Left ventricle myocardium superior (tissue), 1 donor: ENCODE measurements at places on chromosomes 4 and X. TPM values are rescaled to one million over a fixed set of nuclear protein-coding genes. Genes with fewer than 3 reads are reported as not detected.
A peak's percentile ranks its signal among the peaks of the same experiment; 100 is the strongest.

DNA sequence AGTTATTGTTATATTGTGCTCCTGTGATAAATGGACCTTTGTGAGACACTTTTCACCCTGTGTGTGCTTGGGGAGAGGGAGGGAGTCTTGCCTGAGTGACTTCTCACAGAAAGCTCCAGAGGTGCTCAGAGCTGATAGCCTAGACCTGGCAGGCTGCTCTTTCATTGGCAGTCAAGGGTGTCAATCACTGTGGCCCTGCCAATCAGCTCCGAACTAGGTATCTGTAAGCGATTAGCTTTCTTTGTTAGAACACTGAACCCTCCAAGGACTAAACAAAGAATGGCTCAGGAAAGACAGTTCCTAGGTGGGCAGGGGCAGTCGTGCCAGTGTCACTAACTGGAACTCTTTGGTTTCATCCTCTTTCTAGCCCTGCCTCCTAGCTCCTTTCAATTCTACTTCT is 2.7 kb upstream of the NALF2 start:
- DNase-seq: peak; percentile 52

DNA sequence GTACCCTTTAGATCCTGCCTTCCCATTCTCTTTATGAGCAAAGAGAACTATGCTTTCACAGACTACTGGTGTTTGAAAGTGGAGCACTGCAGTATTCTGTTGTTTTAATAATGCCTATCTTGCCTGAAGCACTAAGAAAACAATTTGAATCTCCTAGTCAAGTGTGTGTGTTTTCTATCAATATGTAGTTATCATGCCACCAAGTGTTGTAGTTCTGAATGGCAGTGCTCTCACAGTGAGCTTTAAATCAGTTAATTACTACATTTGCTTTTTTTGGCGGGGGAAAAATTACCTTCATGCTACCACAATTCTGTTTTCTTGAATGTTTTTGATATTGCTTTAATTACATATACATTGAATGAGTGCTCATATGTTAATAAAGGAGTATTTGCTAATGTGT is 143.6 kb upstream of the FAM47A start:
- no peak for DNase-seq

- no peak for DNase-seq
Observed at GRCh38 chr4:150067859-150068258, 10.4 kb upstream of the DCLK2 start.

The CXCR3 gene
- 0.20 TPM for total RNA-seq

The PAPSS1 gene
- 9.6 TPM for total RNA-seq

- no peak for DNase-seq
Observed at GRCh38 chr4:83272900-83273299, 11.7 kb downstream of the COQ2 start.

GRCh38 chr4:102388611-102389010 is 43.3 kb upstream of the SLC39A8 start:
- DNase-seq: no peak

DNA sequence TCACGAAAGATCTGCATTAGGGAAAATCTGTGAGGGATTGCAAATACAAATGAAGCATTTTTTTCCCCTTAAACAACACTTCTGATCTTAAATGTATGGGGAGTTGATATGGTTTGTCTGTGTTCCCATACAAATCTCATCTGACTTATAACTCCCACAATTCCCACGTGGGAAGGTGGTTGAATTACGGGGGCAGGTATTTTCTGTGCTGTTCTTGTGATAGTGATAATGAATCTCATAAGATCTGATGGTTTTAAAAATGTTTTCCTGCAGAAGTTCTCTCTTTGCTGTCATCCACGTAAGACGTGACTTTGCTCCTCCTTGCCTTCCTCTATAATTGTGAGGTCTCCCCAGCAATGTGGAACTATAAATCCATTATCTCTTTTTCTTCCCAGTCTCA is 107.4 kb upstream of the KCNIP4 start:
- DNase-seq: no peak

DNA sequence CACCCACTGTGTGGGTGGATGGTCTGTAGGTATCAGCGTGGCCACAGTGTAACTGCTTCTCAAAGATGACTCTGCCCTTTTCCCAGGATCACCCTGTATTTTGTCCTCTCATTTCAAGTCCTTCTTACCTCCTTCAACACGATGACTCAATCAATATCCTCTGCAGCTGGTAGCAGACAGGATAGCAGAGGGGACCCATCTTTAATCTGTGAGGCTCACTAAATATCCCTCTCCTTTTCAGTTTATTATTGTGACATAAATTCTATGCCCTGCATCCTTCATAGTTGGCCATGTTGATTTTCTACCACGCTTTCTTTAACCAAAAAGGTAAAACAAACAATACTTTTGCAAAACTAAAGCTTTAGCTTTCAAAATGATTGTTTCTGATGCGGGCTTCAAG is 9.6 kb upstream of the MEPE start:
- no peak for DNase-seq

DNA sequence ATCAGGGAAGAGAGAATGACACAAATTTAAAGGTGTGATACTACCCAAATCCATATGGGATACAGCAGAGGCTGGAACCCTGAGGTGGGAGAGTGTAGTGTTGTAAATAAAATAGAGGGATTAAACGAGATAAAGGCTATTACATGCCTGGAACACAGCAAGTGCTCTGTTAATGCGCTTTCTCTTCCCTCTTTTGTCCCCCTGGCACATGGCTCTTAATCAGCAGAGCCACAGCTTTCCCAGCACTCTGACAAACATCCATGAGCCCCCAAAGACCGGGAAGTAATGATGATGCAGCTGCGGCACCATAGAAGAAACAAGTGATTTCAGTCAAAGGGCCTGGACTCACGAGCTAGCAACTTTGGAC is 85.9 kb downstream of the RASL11B start:
- no peak for DNase-seq

- DNase-seq: peak; percentile 69
Observed at GRCh38 chr4:3791910-3792542, 25.8 kb downstream of the ADRA2C start.

DNA sequence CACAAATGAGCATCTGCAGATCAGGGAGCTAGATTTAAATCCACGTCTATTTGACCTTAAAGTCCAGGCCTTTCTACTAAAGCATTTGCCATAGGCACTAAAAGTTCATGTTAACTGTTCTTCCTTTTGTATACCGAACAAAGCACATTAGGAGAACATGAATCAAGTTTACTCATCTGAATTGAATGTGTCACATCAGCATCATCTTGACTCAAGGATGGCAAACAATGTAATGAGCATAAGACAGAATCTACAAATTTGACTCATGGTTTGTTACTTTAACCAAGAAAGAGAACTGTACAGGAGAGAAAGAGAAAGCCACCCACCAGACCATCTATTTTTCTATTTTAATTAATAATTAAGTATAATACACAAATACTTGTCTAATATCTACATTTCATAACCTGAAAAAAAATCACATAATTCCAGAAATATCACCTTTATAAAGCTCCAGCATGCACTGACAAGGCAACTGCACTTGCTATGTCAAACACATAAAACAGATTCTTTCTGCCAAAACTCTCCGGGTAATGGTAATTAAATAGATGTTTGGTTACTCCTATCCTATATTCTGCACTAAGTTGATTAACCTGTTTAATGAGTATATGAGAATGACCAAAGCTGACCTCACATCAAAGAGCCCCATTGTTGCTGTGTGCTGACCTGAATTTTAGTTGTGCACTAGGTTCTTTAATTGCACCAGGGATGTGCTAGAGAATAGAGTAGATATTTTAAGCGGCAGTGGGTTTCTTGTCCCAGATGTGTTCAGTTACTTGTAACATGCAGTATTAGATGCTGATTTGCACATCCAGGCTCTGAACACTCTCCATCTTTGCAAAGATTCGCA is 42.5 kb upstream of the LEF1 start:
- DNase-seq: no peak

The FRMD7 gene
- 0.07 TPM for total RNA-seq

DNA sequence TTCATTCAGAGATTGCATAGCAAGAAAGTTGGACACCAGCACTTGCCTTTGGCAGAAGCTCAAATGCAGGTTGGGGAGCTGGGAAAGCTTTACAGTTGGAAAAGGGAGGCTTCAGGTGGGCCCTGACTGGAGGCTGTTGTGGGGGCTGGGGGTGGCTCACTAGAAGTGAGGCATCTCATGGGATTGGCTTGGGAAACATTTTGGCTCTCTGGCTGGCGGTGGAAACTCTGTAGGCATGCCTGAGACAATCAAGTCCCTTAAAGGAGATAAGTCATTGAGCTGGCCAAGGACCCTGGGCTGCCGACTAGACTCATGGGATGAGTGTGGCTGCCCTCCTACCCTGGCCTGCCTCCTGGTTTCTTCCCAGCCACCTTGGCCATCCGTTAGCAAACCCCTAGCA is 31.4 kb upstream of the STS start:
- DNase-seq: no peak

GRCh38 chr4:159829184-159829583 is 726.3 kb downstream of the RAPGEF2 start:
- no peak for DNase-seq

The RPS6KA6 gene
- total RNA-seq: 0.37 TPM

- DNase-seq: no peak
Observed at GRCh38 chrX:151488677-151489076, 74.8 kb upstream of the PASD1 start.

The ZFP92 gene
- 0.57 TPM for total RNA-seq

DNA sequence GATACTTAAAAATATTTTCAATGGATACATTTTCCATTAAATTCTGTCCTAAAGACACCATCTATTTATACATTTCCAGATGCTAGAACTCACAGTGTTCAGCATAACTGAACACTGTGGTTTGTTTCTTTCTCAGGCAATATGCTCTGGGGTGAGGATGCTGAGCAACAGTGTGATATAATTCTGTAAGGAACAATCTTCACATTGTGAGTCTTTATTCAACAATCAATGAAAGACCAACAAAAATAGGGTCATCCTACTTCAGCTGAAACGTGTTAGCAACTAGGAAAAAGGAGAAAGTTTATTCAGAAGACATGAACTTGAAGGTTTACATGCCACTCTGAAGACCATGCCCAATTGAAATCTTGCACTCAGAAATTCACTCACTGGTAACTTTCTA is 284.8 kb downstream of the UNC5C start:
- no peak for DNase-seq

- no peak for DNase-seq
Observed at GRCh38 chrX:15680401-15680800, 15.8 kb upstream of the CLTRN start.

The HEPH gene
- total RNA-seq: 11.8 TPM

GRCh38 chr4:161517941-161518340 is 645.9 kb downstream of the FSTL5 start:
- no peak for DNase-seq

The SYP gene
- 1.5 TPM for total RNA-seq

GRCh38 chr4:38676986-38677385 is 13.0 kb downstream of the KLF3 start:
- no peak for DNase-seq

DNA sequence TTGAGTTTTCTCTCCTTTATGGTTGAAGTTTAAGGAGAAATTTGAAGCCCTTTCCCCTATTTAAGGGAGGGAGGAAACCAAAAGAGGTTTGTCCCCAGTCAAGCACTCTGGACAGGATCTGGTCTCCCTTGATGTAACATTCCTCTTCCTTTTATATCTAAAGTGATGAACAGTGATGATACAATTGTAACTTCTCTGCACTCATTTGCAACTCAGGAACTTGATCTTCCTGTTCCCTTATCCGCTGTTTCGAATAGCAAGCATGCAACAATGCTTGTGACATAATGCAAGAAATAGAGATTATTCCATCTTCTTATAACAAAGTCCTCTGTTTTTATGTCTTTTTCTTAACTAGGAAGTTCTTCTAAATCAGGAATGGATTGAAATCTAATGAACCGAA is 18.3 kb downstream of the ALPK1 start:
- DNase-seq: no peak

DNA sequence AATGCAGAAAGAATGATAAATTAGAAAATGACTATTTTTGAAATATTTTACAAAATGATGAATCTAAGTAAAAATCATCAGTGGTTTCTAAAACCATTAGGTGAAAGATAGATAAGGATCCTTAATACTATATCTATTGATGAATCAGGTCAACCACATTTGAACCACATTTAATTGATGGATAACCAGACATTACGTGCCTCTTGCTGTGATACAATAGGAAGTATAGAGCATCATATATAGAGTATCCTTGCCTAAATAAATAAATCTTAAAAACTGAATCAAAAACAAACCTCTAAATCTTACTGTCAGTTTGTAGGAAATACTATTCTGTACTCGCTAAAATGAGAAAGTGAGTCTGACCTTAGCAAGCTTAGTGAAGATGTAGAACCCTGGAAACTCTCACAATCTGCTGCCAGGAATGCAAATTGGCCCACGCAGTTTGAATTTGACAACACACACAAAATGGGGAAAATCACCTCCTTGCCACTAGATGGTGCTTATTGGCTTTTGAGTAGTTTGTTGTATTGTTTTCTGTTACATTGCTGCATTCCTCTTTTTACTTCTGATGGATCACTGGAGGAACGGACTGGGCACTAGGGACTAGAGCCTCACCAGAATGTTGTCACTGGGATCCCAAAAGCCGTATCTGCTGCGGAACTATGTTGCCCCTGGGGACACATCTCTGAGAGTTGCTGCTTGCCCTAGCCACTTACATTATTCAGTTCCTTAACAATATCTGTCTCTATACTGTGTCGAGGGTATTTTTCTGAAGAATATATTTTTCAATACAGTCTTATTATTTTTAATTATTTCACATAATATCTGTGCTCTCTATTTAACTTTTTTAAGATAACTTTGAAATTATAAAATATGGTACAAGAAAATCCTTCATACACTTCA is 25.4 kb upstream of the SLAIN2 start:
- DNase-seq: no peak

The CTAG2 gene
- not detected for total RNA-seq

GRCh38 chr4:1992468-1993168 is 16.2 kb downstream of the NELFA start:
- no peak for DNase-seq

- no peak for DNase-seq
Observed at GRCh38 chrX:102599951-102600579, 750 bp downstream of the ARMCX5 start.

The ALB gene
- total RNA-seq: not detected

DNA sequence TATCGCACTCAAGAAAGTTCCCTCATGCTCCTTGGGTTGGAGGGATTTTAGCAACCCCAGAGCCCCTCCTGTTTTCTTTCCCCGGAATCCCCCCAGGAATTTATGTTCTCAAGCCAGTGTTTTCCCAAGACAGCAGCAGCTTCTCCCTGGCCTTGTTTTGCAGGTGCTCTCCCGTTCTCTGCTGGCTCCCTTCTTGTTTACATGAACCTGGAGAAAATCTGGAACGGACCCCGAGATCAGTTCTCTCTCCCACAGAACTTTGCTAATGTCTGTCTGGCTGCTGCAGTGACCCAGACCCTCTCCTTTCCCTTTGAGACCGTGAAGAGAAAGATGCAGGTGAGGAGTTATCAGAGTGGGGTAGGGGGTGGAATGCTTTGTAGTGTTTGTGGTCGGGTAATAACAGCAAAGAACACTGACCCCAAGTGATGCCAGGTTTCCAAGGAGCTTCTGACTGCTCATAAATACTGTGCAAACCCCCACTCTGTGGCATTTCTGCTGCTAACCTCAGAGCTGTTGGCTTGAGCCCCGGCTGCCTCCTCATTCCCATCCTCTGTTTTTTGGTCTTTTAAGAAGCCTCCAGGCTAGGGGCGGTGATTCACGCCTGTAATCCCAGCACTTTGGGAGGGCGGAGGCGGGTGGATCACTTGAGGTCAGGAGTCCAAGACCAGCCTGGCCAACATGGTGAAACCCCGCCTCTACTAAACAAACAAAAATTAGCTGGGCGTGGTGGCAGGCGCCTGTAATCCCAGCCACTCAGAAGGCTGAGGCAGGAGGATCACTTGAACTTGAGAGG is 11.1 kb downstream of the SLC25A43 start:
- DNase-seq: no peak
